NCI-H1417 treated with DMSO at 0.1 percent for 48 hours (cell line): ENCODE measurements at places on chromosomes 13 and 19.

GRCh38 chr19:14337510-14337909 lies 43.7 kb upstream of the ADGRE5 start:
- DNase-seq = no peak

DNA sequence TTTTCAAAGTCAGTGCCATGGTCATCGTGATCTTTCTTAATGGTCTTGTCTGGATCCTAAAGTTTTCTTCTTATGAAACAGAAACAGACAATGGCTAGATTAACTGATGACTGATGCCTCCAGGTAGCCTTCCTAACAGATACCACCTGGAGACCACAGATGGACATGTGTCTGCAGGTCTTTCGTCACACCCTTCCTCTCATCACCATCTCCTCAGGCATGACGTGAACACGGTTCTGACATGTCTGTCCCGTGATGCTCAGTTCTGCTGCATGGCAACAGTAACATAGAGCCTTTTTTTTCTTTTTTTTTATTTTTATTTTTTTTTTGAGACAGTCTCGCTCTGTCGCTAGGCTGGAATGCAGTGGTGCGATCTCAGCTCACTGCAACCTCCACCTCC lies 13.1 kb upstream of the LAMP1 start:
- DNase-seq = no peak

GRCh38 chr19:44603201-44603945 lies 10.0 kb upstream of the IGSF23 start:
- no peak for DNase-seq

- no peak for DNase-seq
Measured at GRCh38 chr19:31516756-31517155, 167.5 kb upstream of the TSHZ3 start.

- no peak for DNase-seq
Measured at GRCh38 chr19:18611327-18612050, 1.2 kb upstream of the TMEM59L start.

- no peak for DNase-seq
Measured at GRCh38 chr13:30341815-30342570, 34.6 kb upstream of the KATNAL1 start.

DNA sequence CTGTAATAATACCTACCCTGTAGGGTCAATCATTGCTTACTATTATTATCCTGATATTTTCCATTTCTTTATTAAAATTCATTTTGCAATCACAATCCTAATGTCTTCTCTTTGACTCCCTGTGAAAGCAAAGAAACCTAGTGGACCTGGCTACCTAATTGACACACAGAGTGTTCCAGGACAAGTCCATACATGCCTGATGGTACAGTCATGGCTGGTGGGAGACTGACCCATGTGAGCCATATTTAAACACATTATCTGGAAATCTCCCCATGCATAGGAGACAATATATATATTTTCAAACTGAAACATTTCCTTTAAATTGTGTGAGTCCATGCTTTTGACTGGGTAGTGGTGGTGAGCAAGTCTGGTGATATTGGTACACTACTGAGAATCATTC lies 230.6 kb upstream of the DACH1 start:
- no peak for DNase-seq

DNA sequence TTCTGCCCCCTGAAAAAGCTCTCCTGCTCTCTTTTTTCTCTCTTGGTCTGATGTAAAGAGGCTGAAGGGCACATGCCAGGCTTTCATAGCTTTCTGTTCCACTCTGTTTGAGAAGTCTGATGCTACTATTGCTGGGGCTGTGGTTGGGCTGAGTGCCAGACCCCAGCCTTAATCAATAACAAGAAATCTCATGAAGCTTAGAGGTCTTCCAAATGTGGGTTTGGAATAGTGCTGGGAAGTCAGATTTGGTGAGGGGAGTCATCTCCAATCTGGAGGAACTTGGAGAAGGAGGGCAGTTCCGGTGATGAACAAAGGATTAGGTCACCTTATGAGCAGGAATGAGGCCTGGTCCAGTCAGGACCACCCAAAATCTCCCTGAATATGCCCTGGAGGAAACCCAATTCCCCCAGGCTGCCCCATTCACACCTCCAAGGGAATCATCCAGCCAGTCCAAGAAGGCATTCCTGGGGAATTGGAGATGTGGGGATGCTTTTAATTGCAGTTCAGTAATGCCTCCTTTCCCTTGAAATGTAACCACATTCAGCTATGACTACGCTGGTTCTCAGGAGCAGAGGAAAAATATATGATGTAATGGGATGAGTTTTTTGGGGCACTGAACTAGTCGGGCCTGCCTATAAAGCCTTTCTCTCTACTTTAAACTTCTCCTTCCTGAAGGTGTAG lies 102.0 kb downstream of the STARD13 start:
- DNase-seq = no peak

- DNase-seq = no peak
Measured at GRCh38 chr13:73880365-73880764, 253.8 kb downstream of the KLF12 start.

DNA sequence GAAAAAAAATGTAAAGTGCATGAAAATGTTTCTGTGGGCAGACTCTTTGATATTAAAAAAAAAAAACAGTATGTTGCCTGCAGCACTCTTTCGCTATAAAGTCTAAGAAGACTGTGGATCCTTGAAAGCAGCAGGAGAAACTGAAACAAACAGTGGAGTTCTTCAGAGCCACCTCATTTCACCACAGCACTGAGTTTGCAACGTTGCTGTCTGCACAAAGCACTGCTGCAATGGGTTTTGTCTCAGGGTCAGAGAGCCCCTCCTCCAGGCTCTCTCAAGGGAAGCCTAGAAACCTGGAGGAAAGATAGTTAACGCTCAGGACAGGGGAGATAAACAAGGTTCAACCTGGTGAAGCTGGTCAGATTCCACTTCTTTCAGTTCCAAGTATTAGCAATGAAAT lies 248.7 kb downstream of the EFNB2 start:
- DNase-seq = no peak

DNA sequence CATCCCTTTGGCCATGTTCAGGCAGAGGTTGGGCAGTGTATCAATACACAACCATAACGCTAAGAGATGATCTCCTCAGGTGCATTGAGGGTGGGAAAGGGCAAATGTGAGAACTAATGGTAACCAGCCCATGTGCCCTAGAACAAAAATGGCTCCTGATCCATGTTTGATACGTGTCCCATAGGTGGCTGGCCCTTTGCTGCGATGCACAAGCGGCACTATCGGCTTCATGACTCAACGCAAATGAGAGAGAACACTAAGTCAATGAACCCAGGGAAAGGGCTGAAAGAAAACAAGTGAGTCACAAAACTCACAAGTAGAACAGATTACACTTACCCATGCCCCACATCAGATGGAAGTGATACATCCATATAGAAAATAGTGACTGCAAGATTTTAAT lies 201.7 kb downstream of the ABCC4 start:
- DNase-seq = no peak

GRCh38 chr13:99948411-99948810 lies 23.2 kb downstream of the ZIC5 start:
- no peak for DNase-seq

- no peak for DNase-seq
Measured at GRCh38 chr19:8155318-8155717, 5.9 kb upstream of the FBN3 start.

DNA sequence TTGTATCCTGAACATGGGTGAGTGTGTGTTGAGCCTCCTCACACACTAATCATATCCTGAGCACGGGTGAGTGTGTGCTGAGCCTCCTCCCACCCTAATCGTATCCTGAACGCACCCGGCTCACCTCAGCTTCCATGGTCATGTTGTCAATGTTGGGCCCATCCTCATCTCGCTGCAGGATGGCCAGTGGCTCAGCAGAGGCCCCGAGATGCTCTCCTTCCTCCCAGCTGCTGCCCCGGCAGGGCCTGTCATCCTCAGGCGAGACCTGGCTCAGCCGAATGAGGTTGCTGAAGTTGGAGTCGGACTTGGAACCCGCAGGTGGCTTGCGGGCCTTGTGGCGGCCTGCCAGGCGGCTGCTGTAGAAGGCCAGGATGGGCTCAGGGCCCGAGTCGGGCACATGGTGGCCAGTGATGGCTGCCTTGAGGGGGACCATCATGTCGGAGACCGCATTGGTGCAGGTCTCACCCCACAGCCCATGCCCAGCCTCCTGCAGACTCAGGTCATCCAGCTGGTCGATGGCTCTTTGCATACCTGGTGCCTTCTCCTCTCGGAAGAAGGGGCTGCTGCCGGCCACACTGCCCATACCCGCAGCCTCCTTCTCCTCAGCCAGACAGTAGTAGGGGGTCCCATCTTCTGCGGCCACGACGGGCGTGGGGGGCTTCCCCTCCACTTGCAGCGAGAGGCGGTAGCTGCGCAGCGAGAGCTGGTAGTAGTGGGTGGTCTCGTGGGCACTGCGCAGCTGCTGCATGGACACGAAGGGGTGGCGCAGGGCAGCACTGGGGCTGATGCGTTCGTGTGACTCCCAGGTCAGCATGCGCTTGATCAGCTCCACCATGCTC lies 9.6 kb downstream of the HIPK4 start:
- no peak for DNase-seq

- DNase-seq = no peak
Measured at GRCh38 chr13:78476910-78477309, 126.4 kb downstream of the POU4F1 start.

GRCh38 chr19:38632476-38633213 lies 13.7 kb downstream of the EIF3K start:
- DNase-seq = no peak
